Activated CD8-positive, alpha-beta memory T cell treated with anti-CD3 and anti-CD28 coated beads for 24 hours (primary cell): ENCODE measurements at places on chromosomes 6 and 20.

DNA sequence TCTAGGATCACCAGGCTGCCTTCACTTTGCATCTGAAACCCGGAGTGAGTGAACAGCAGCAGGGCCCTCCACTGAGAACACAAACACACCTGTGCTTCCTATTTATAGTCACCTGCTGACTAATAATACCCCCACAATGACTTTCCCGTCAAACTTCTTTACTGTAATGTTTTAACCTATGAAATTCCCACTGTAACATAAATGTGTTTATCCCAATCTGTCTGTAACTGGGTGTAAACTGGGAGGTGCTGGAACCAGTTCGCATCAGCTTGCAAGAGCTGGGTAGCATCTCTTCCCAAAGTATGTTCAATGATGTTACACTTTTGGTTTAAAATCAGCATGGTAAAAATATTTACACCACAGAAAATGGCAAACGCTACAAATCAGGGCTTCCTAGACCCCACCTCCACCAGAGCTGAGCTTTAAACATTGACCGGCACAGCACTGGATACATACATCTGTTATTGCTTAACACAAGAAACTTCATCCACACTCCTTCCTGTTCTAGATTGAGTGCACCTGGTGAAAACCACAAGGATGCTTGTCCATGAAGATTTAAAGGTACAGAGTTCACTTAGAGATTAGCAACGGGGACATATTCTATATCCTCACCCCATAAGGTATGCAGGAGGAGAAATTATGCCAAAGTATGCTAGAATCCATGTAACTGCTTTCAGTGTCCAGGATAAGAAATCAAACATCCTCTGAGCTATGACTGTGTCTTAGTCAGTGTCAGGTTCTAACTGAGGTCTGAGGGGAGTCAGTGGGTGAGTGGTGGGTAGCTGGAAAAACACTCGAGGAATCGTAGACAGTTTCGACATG, 79.0 kb downstream of the ALDH8A1 start:
- DNase-seq = no peak

- DNase-seq = no peak
Measured at GRCh38 chr6:33746036-33746600, 587 bp downstream of the IP6K3 start.

DNA sequence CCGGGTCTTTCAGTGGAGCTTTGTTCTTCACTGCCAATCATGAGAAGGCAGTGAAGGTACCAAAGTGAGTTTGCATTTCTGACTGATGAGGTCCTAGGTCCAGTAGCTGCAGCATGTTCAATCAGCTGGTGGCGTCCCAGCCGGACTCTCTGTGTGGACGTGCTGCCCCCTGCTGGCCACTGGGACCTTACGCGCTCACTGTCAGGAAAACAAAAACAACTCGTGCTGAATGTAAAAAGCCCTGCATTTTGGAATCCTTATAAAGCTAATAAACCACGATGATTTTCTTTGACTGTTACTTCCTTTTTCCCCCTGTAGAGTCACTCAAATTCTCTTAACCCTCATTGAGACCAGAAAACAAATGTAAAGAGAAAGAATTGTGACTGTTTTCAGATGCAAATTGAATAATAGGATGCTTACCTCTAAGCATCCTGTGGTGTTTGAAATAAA, 4.9 kb upstream of the CD24 start:
- peak; percentile 93 for DNase-seq

- DNase-seq = no peak
Measured at GRCh38 chr6:45171380-45171779, 156.8 kb upstream of the RUNX2 start.

DNA sequence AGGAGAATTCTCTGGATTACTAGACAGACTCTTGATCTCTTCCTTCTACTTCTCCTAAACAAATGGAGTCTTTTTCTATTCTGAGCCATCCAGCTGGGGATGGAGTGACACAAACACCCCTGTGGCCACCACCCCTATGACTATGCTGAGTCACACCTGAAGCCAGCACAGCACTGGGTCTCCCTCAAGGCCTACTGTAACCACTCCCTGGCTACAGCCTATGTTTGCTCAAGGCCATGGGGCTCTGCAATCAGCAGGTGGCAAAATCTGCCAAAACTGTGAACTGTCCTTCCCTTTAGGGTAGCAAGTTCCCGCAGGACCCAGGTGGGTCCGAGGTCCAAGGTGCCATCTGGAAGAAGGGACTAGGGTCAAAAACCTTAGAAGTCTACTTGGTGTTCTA, 132.3 kb downstream of the TINAG start:
- DNase-seq = no peak

DNA sequence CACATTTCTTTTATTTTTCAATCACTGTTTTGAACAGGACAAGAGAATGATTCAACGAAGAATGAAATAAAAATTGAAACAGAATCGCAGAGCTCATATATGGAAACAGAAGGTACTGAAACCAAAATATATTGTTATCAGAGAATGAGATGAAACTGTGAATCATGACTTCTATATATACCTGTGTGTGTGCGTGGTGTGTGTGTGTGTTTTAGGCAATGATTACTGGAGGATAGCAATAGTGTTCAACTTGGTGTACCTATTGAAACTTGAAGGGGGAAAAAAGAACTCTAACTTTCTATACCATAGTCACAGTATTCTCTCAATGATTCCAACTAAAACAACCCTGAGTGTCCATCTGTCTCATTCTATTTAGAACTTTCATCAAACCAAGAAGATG, 586.6 kb downstream of the KIF16B start:
- DNase-seq = no peak

DNA sequence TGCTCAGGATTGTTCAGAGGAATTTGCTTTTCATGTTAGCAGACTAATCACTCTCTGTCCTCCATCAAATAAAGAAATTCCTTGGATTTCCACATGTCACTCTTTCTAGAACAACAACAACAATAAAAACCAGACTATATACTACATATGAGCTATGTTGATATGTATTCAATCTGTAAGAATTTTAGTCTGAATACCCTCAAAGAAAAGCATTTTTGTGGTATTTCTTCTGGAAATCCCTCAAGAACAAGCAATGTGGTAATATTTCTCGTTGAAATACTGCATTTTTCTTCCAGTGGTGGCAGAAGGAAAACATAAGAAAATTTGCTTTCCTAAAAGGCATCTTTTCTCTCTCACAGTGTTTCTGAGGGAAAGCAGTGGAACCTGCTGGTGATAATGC, 312.6 kb upstream of the RSPO3 start:
- DNase-seq = no peak

GRCh38 chr6:43939281-43940070, 169.5 kb downstream of the VEGFA start:
- peak; percentile 35 for DNase-seq

DNA sequence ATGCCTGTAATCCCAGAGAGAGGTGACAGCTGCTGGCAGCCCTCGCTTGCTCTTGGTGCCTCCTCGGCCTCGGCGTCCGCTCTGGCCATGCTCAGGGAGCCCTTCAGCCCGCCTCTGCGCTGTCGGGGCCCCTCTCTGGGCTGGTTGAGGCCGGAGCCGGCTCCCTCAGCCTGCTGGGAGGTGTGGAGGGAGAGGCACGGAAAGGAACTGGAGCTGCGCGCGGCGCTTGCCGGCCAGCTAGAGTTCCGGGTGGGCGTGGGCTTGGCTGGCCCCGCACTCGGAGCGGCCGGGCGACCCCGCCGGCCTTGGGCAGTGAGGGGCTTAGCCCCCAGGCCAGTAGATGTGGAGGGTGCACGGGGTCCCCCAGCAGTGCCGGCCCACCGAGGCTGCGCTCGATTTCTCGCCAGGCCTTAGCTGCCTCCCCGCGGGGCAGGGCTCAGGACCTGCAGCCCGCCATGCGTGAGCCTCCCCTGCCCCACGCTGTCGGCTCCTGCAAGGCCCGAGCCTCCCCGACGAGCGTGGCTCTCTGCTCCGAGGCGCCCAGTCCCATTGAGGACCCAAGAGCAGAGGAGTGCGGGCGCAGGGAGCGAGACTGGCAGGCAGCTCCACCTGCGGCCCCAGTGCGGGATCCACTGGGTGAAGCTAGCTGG, 34.6 kb downstream of the C6orf52 start:
- peak; percentile 59 for DNase-seq

GRCh38 chr20:51128198-51128597, 105.3 kb upstream of the KCNG1 start:
- no peak for DNase-seq

GRCh38 chr6:29982097-29982496, 39.8 kb downstream of the HLA-A start:
- no peak for DNase-seq

GRCh38 chr6:96975852-96976251, 51.3 kb downstream of the KLHL32 start:
- DNase-seq = no peak

DNA sequence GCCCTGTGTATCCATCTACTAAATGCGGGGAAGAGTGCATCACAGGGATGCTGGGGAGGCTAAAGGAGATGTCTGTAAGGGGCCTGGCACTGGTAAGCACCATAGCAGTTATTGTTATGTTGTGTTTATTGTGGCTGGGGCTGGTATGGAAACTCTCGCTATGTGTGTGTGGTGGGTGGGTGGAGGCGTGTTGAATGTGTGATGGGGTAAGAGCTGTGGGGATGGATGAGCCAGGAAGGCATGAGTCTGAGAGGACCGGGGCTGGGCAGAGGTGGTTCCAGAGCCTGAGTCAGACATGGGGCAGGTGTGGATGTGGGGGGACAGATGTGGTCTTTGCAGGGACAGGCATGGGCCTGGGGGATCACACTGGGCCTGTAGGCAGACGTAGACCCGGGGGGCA, 88.1 kb downstream of the GRM4 start:
- no peak for DNase-seq

- no peak for DNase-seq
Measured at GRCh38 chr6:169320013-169320412, 66.4 kb upstream of the THBS2 start.

DNA sequence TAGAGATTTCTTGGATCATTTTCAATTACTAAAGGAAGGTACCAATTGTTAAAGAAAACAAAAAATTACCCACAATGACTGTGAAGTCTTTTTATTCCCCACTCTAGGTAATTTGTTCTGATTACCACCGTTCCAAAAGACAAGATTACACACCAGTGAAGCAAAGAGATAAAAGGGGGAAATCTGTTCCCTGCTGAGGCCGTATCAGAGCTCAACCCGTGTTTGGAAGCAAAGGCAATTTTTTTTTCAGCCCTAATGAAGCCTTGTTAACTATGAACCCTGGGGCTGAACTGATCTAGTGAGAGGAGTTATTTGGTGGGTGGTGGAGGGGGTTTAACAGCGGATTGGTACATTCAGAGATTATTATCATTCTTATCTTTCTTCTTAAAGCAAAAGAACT, 128.5 kb downstream of the ALDH8A1 start:
- no peak for DNase-seq

GRCh38 chr20:47359530-47360296, 3.2 kb upstream of the ZMYND8 start:
- no peak for DNase-seq

DNA sequence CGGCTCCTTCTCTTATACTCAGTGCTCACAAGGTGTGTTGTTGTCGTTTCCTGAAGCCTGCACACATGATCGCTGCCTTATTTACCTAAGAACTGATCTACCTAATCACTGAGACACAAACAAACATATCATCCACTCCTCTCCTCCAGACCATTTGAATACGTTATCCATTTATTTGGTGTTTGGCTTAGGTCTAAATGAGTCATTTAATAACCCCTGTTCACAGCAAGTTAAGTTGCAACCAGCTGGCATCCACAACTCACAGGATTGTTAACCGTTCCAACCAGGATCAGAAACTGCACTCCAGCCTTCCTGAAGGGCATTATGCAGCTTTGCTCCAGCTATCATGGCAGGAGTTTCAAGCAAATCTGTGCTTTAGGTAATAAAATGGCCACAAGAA, 511.1 kb upstream of the MAP3K7 start:
- no peak for DNase-seq

GRCh38 chr6:106750142-106750918, 121.0 kb downstream of the QRSL1 start:
- DNase-seq = no peak

- peak; percentile 33 for DNase-seq
Measured at GRCh38 chr20:24764027-24764793, 184.9 kb upstream of the CST7 start.

DNA sequence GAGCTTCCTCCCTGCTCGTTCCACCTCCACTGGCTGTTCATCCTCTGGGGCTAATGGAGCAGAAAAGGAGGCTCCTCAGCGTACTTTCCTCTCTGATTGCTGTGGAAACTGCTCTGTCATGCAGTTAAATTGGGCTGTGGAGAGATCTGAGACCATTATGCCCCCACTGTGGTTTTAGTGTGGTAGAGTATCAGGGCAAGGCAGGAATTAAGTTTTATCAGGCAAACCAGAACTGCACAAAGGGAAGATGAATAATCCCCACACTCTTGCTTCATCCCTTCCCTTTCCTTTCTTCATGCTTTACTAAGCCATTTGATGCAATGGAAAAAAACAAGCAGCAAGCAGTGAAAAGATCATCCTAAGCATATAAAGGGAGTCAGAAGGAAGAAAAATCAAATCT, 11.9 kb upstream of the ME1 start:
- no peak for DNase-seq

- no peak for DNase-seq
Measured at GRCh38 chr20:11044561-11044960, 370.8 kb upstream of the JAG1 start.

DNA sequence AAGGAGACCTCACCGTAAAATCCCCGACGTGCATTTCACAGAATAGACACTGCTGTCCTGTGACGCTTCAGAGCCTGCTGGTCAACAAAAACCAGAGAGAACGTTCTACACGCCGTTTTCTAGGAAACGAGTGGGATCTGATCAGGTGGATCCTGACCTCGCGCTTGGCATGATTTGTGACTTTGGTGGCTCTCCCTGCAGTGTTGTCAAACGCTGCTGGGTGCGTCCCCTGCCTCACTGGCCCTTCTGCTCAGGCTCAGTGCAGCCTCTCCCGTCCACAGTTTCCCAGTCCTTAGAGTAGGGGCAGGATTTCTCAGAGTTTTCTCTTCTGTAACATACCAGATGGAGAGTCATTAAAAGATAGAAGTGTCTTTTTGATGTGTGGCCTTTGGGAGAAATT, 27.6 kb upstream of the IRF4 start:
- no peak for DNase-seq

GRCh38 chr6:8172530-8172929, 70.2 kb upstream of the EEF1E1 start:
- no peak for DNase-seq

GRCh38 chr20:12893019-12893418, 115.8 kb upstream of the SPTLC3 start:
- no peak for DNase-seq

DNA sequence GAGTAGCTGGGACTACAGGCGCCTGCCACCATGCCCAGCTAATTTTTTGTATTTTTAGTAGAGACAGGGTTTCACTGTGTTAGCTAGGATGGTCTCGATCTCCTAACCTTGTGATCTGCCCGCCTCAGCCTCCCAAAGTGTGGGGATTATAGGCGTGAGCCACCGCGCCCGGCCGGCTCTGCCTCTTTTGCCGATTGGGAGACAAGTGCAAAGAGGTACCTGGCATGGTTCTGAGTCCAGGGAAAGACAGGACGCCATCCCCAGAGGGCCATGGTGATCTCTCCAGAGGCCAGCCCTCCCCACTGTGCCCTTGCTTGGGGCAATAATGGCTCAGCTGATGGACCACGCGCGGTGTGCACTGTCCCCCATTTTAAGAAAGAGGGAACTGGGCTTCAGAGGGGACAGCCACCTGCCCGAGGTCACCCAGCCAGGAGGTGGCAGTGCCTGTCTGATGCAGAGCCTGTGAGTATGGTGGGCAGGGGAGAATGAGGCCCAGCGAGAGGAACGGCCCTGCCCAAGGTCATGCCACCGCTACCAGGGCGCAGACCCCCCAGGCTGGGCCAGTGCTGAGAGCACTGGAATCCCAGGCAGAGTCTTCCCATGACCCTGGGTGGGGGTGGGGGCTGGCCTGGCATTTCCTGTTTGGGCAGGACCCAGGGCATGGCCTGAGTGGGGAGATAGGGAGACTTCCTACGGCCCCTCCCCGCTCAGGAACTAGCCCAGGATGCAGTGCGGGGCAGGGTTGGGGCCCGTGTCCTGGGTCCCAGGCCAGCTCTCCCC, 61.0 kb downstream of the SNAI1 start:
- DNase-seq = no peak
